ENCODE measurements at places on chromosomes 3 and 15.

DNA sequence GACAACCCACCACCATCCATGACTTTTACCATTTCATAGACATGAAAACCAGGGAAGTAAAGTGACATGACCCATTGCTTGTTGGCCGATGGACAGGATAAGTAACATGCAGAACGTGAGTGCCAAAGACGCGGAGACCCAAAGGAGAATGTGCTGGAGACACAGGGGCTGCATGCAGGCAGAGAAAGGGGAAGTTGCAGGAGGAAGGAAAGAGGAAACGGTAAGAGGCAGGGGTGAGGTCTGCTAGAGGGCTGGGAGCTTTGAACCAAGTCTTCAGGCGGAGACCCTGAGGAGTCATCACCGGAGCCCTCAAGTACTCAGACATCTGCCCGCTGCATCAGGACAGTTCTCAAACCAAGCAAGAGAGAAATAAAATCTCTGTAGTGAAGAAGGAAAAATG lies 34.9 kb downstream of the MAGEF1 start:
- DNase-seq: no peak

DNA sequence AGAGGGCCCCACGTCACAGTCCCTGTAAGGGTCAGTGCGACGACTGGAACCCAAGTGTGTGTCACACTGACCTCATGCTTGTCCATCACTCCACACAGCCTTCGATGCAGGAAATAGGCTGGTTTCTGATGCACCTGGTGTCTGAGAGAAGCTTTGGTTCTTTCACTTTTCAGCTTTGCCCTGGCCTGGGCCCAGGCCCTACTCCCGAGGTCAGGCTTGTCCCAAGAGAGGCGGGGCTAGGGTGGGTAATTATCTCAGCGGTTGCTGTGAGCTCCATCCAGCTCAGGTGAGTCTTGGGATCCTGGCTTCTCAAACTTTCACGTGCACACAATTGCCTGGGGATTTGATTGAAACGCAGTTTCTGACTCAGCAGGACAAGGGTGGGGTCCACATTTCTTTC lies 19.6 kb upstream of the CHRNB4 start:
- DNase-seq: no peak

GRCh38 chr3:23836536-23837230 lies 30.9 kb downstream of the UBE2E1 start:
- no peak for DNase-seq

GRCh38 chr3:188584162-188584529 lies 430.2 kb downstream of the LPP start:
- DNase-seq: peak; percentile 31

GRCh38 chr15:70855764-70856163 lies 1.8 kb upstream of the LARP6 start:
- DNase-seq: no peak

DNA sequence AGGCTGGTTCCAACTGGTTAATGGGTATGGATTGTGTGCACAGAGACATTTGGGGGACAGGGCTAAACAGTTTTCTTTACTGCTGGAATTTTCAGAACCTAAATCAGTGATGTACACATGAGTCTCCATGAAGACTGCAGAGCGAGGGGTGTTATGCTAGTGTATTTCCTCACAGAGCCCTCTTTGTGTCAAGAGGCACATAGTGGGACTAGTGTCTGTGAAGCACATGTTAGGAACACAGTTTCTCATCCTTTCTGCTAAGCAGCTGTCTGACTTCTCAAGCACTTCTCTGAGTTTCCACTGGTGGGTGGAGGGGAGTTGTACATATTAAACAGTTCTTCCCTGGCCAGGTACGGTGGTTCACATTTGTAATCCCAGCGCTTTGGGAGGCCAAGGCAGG lies 9.4 kb upstream of the STARD5 start:
- no peak for DNase-seq

DNA sequence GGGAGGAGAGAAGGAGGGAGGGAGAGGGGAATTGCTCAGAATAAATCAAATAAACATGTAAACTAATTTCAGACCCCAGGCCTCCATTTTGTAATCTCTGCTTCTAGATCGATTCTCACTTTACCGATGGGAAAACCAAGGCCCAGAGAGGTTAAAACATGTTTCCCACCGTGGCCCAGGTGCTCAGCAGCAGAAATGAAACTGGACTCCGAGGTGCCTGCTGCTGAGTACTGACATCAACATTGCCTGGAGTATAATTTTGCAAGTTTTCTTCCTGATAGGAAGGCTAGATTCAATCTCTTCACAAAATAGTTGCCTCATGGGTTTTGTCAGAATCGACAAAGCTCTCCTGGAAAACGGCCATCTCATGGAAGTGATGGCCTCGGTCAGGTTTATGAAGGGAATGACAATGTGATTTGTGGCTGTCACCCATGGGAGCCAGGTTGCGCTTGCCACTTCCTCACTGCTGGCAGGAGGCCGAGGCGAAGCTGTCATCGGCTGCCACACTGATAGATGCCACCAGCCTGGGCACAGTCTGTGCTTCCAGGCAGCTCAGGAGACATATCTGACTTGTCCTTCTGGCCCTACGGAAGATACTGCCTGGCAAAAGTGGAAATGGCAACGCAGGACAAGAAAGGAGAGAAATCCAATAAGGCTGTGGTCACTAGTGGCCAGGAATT lies 133.1 kb upstream of the LRRN1 start:
- no peak for DNase-seq

- peak; percentile 63 for DNase-seq
Observed at GRCh38 chr15:64461721-64462162, 1.4 kb downstream of the ZNF609 start.

- no peak for DNase-seq
Observed at GRCh38 chr3:26652164-26652563, 29.6 kb downstream of the LRRC3B start.

DNA sequence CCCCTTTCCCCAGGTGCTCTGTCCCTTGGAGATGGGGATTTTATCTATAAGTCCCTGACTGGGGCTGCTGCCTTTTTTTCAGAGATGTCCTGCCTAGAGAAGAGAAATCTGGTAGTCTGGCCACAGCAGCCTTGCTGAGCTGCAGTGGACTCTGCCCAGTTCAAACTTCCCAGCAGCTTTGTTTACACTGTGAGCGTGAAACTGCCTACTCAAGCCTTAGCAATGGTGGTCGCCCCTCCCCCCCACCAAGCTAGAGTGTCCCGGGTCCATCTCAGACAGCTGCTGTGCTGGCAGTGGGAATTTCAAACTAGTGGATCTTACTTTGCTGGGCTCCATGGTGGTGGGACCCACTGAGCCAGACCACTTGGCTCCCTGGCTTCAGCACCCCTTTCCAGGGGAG lies 38.9 kb downstream of the TMEM266 start:
- no peak for DNase-seq

GRCh38 chr3:117398141-117398899 lies 688.7 kb downstream of the TUSC7 start:
- no peak for DNase-seq

- no peak for DNase-seq
Observed at GRCh38 chr3:76638006-76638405, 401.9 kb upstream of the ROBO2 start.

DNA sequence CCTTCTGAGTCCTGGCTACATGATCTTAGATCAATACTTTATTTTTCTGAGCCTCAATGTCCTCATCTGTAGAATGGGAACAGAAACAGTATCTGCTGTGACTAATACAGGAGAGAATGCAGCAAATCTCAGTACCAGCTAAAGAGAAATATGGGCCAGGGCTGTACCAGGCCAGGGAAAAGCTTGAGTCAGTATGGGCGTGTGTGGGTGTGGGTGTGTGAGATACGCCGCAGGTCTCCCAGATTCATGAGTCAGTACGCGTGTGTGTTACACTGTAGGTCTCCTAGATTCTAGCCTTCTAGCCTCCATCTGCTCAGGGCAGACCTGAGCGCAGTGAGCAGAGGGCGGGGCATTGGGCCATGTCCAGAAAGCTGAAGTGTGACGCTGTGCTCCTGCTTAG lies 15.2 kb downstream of the GNAI2 start:
- peak; percentile 82 for DNase-seq

- no peak for DNase-seq
Observed at GRCh38 chr15:94509259-94509658, 277.9 kb downstream of the MCTP2 start.

GRCh38 chr15:36458411-36458810 lies 121.0 kb upstream of the CDIN1 start:
- DNase-seq: no peak

- DNase-seq: no peak
Observed at GRCh38 chr3:41329881-41330280, 130.6 kb downstream of the CTNNB1 start.

GRCh38 chr3:85228966-85229365 lies 270.2 kb downstream of the CADM2 start:
- no peak for DNase-seq

- peak; percentile 45 for DNase-seq
Observed at GRCh38 chr15:38559636-38560307, 4.8 kb downstream of the RASGRP1 start.

- DNase-seq: no peak
Observed at GRCh38 chr3:125080077-125080476, 24.3 kb upstream of the HEG1 start.

DNA sequence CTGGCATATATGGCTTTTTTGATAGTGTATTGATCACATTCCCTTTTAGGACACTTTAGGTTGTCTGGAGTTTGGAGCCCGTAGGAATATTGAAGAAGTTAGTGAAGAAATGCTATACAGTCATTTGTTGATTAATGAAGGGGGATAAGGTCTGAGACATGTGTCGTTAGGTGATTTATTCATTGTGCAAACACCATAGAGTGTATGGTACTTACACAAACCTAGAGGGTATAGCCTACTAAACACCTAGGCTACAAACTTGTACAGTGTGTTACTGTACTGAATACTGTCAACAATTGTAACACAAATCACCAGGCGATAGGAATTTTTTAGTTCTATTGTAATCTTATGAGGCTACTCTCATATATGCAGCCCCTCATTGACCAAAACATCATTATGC lies 3.3 kb downstream of the TPM1 start:
- no peak for DNase-seq

GRCh38 chr3:27590437-27591298 lies 106.5 kb upstream of the SLC4A7 start:
- DNase-seq: peak; percentile 13

DNA sequence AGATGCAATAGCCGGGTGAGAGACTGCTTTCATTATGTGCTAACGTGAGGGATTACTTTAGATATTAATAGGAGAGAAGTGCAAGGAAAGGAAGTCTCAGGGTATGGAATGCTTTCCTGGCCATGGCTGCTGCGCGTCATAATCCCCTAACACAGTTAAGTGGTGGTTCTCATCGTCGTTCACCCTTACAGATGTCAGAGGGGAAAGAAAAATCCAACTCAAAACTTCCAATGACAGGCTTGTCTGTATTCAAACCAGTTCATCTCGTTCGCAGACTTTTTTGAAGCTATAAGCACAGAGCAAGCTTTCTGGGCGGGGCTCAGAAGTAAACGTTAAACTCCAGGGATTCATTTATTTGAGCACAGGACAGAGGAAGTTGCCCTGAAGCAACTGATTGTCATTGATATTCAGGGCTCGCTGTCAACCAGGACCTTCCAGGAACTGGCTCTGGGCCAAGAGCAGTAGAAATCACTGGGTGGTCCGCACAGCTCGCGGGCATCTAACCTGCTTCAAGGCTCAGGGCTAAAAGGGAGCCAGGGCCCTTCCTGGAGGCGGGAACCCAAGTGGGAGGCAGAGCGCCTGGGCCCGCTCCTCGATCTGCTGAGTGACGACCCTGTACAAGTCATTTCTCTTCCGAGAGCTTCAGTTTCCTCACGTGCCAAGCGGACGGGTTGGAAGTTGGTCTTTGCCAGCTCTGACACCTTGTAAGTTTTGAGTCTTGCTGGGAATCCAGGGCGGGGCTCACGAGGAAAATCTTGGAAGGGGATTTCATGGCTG lies 1.1 kb upstream of the LPP start:
- peak; percentile 27 for DNase-seq

- DNase-seq: no peak
Observed at GRCh38 chr3:87298111-87298718, 21.8 kb upstream of the POU1F1 start.

DNA sequence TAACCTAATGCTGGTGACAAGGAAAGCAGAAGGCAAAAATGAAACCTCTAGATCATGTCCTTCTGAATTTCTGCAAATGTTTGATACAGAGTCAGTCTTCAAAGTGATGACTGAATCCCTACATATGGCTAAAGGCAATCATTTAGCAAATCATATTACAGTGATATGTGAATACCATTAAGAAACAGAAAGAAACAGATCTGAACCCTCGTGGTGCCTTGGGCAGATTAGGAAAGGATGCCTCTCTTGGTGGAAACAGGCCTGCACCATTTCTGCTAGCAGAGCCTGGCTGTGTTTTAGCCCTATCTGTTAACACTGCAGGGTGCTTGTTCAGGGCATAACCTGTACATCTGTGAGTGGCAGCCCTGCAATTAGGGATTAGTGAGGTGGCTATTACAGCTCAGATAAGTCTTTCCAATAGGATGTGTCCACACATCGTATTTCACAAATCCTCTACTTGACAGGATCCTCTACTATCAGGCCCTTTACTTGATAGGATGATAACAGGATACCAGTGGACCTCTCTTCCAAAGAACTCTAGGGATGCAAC lies 12.1 kb downstream of the SEC22C start:
- DNase-seq: no peak

DNA sequence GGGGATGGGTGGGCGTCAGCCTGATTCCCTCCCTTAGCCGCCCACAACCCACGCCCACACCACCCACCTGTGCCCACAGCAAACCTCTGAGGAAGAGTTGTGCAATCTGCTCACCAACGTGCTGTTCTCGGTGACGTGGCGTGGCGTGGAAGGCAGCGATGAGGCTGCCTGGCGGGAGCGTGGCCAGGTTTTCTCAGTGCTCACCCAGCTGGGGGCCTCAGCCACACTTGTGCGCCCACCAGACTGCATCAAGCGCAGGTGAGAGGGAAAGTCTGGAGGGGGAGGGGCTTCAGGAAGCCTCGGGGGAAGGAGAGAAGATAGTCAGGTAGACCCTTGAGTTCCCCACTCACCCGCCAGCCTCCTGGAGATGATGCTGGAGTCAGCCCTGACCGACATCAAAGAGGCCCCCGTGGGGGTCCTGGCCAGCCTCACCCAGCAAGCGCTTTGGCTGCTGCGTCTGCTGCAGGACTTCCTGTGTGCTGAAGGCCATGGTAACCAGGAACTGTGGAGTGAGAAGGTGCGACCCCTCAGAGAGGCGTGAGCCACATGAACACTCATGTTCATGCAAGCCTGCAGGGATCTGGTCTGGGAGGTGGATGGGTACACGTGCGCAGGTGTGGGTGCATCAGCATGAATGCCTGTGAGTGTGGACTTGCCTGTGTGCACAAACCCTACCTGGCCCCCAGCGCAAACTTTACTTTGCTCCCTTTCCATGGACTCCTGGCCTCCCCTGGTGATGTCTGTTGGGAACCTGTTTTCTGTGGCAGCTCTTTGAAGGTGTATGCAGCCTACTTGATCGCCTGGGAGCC lies 21.7 kb downstream of the NBEAL2 start:
- no peak for DNase-seq

GRCh38 chr15:29556380-29556779 lies 265.9 kb downstream of the TJP1 start:
- DNase-seq: no peak

GRCh38 chr3:26145769-26146168 lies 355.9 kb downstream of the OXSM start:
- DNase-seq: no peak

DNA sequence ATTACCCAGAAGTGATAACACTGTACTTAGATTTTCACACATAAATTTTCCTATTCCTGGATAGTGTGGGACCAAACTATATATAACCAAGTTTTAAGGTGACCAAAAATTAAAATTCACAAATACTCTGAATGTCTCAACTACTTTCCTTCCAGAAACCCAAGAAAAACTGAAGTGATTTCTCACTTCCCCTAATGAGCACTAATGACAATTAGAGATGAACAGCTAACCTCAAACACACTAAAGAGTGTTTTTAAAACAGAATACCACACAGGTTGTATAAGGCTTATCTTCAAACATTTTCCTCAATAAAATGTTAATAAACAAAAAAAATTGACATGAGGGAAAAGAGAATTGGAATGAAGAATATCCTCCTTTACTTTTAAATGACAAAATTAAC lies 188.2 kb downstream of the ZBTB20 start:
- DNase-seq: no peak

Measured in activated CD4-positive, alpha-beta memory T cell treated with anti-CD3 and anti-CD28 coated beads for 36 hours (primary cell).